ENCODE measurements at places on chromosomes 7 and 10. TPM values are rescaled to one million over a fixed set of nuclear protein-coding genes. Genes with fewer than 3 reads are reported as not detected.

GRCh38 chr10:113056030-113056429, 106.0 kb downstream of the TCF7L2 start:
- no peaks in the 10 kb centered on the region for H3K27me3 ChIP-seq
- peaks cover 97% of the 10 kb centered on the region for H3K4me1 ChIP-seq
- H3K27ac ChIP-seq: peak overlapping the region; percentile 81

GRCh38 chr10:72124381-72124780, 36.0 kb upstream of the SPOCK2 start:
- H3K4me1 ChIP-seq: no peaks in the 10 kb centered on the region
- no peak for DNase-seq
- no peaks in the 10 kb centered on the region for H3K27me3 ChIP-seq
- H3K36me3 ChIP-seq: peaks cover 17% of the 10 kb centered on the region
- H3K4me3 ChIP-seq: no peak overlapping the region
- H3K27ac ChIP-seq: no peak overlapping the region

Gene PLAU
- 16.1 TPM for total RNA-seq

- H3K27ac ChIP-seq: no peak overlapping the region
- no peak for DNase-seq
- no peaks in the 10 kb centered on the region for H3K27me3 ChIP-seq
- no peaks in the 10 kb centered on the region for H3K4me1 ChIP-seq
- H3K36me3 ChIP-seq: no peaks in the 10 kb centered on the region
Observed at GRCh38 chr7:21967598-21968003, 21.9 kb upstream of the CDCA7L start.

- H3K4me1 ChIP-seq: no peaks in the 10 kb centered on the region
- no peak overlapping the region for H3K27ac ChIP-seq
- no peaks in the 10 kb centered on the region for H3K27me3 ChIP-seq
- no peak for DNase-seq
Observed at GRCh38 chr10:98217801-98218200, 50.2 kb downstream of the LOXL4 start.

DNA sequence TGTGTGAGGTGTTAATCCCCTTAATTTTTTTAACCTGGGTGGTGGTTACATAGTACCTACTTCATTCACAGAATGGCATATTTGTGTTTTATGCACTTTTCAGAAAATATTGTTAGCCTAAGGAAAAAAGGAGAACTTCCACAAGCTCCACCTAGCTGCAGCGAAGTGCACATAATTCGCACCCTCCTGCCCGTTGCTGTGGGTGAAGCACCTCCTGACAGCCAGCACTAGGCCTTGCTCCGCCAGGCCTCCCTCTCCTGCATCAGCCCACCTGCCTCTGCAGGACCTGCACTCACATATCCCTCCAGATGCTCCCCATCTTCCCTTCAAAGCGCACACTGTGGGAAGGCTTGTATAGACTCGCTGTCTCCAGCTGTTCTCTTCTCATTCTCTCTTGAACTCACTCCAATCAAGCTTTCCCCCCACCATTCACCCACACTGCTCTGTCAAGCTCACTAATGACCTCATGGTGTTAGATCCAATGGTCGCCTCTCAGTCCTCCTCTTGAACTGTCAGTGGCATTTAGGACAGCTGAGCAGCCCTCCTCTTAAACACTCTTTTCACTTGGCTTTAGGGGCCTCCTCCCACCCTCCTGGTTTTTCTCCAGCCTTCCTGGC, 20.7 kb upstream of the GRID1 start:
- peaks cover 53% of the 10 kb centered on the region for H3K27me3 ChIP-seq
- peaks cover 12% of the 10 kb centered on the region for H3K4me1 ChIP-seq
- DNase-seq: no peak

DNA sequence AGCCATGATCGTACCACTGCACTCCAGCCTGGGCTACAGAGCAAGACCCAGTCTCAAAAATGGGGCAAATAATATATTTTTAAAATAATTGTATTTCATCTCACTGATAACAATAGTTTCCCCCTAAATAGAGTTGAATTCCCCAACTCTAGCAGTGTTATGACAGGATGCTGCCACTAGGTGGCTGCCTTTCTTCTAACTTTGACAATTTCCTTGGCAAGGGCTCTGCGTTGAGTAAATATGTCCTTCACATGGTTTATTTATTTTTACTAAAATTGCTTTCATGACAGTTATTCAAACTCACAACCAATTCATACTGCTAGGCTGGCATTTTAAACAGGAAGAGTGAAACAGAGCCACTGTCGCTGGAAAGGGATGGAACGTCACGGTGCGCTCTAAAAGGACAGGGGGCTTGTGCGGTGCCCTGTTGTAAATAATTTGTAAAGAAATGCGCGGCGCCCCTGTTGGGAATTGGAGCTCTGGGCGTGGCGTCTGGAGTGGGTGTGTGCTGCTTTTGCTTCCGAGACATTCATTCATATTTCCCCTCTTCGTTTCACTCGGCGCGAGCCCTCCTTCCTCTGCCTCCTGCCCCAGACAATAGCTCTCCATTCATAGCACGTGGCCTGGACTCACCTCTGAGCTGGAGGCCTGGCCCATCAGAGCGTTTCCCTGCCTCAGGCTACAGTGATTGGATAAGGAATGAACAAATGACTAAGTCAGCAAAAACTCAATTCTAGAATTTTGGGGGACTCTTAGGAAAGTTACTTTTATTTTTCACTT, 20.5 kb upstream of the PITRM1 start:
- peak; percentile 83 for DNase-seq
- peak overlapping the region; percentile 29 for H3K4me3 ChIP-seq
- peak overlapping the region; percentile 45 for H3K27ac ChIP-seq
- no peaks in the 10 kb centered on the region for H3K36me3 ChIP-seq
- H3K27me3 ChIP-seq: no peaks in the 10 kb centered on the region

Gene RET
- not detected for total RNA-seq

- H3K27me3 ChIP-seq: no peaks in the 10 kb centered on the region
- no peaks in the 10 kb centered on the region for H3K36me3 ChIP-seq
- H3K4me1 ChIP-seq: peaks cover 5% of the 10 kb centered on the region
- DNase-seq: peak; percentile 63
- H3K27ac ChIP-seq: no peak overlapping the region
Observed at GRCh38 chr7:88278881-88279280, 27.8 kb downstream of the STEAP4 start.

Gene BLNK
- 25.2 TPM for total RNA-seq

- no peak overlapping the region for H3K27ac ChIP-seq
- H3K27me3 ChIP-seq: no peaks in the 10 kb centered on the region
- no peak for DNase-seq
- no peaks in the 10 kb centered on the region for H3K36me3 ChIP-seq
- H3K4me1 ChIP-seq: no peaks in the 10 kb centered on the region
Observed at GRCh38 chr7:135704074-135704473, 23.9 kb downstream of the SLC13A4 start.

DNA sequence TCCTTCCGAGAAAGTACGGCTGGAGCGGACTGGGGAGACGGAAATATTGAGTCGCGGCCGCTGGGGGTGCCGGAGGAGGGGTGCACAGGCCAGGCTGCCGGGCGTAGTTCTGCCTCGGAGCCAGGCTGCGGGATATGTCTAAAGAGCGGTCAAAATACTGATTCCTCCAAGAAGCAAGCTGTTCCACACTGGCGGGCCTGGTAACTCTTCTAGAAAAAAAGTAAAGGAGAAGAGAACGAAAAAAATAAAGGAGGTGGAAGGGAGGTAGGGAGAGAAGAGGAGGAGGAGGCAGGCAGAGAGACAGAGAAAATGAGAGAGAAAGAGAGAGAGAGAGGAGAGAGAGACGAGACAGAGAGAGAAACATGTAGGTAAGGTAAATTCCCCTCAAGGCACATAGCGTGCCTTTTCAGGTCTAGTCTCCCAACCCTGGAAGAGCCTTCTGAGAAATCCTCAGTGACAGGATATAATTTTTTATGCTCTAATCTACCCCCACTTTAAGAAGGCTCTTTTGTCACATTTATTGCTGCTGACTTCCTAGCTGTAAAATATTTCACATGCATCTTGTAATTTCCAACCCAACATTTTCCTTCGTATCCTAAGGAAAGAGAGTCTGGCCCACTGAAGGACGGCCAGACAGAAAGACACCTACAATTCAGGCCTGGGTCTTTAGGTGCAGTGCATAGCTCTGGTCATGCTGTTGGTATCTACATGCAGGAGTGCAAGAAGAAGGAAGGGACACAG, 5.7 kb downstream of the DLX5 start:
- H3K4me1 ChIP-seq: peaks cover 36% of the 10 kb centered on the region
- no peak overlapping the region for H3K4me3 ChIP-seq
- DNase-seq: no peak
- no peak overlapping the region for H3K27ac ChIP-seq
- H3K36me3 ChIP-seq: no peaks in the 10 kb centered on the region

- H3K27ac ChIP-seq: no peak overlapping the region
- H3K4me3 ChIP-seq: peak overlapping the region; percentile 32
- no peak for DNase-seq
- H3K27me3 ChIP-seq: peaks cover 68% of the 10 kb centered on the region
- no peaks in the 10 kb centered on the region for H3K36me3 ChIP-seq
Observed at GRCh38 chr10:101226491-101227428, 2.5 kb downstream of the LBX1 start.

Gene GATA3
- total RNA-seq: 1.2 TPM

- no peak for DNase-seq
- no peaks in the 10 kb centered on the region for H3K36me3 ChIP-seq
- no peaks in the 10 kb centered on the region for H3K27me3 ChIP-seq
- H3K27ac ChIP-seq: no peak overlapping the region
- no peak overlapping the region for H3K4me3 ChIP-seq
- no peaks in the 10 kb centered on the region for H3K4me1 ChIP-seq
Observed at GRCh38 chr7:95238252-95238943, 85.9 kb downstream of the PON1 start.

- H3K36me3 ChIP-seq: no peaks in the 10 kb centered on the region
- peak; percentile 94 for DNase-seq
- no peaks in the 10 kb centered on the region for H3K27me3 ChIP-seq
- peak within 1 kb of the TSS; percentile 88 for H3K27ac ChIP-seq
Observed at GRCh38 chr7:105388356-105389087, at the start of gene SRPK2. TSS of gene SRPK2 (minus strand) at chr7:105388921.

DNA sequence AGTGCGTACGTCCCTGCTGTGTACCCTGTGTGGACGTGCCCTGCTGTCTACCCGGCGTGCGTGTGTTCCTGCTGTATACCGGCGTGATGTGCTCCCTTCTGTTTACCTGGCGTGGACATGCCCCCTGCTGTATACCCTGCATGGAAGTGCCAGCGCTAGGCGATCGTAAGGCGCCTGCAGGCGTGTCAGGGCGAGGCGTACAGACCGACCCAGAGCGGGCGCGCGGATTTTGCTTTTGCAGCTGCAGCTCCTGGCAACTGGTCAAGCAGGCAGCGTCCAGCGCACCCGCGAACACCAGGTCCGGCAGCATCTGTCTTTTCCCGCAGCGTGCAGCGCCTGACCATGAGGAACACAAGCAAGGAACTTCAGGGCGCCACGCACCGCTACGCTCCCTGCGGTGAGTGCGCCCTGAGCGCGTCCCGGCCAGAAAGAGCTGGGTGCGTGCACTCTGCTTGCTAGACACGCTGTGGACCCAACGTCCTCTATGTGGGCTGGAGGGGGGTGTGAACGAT, 680 bp downstream of the C7orf57 start:
- peaks cover 43% of the 10 kb centered on the region for H3K27me3 ChIP-seq
- H3K27ac ChIP-seq: no peak overlapping the region
- H3K36me3 ChIP-seq: no peaks in the 10 kb centered on the region
- peaks cover 9% of the 10 kb centered on the region for H3K4me1 ChIP-seq
- DNase-seq: no peak
- peak overlapping the region; percentile 60 for H3K4me3 ChIP-seq

Gene SPDYE8
- not detected for total RNA-seq

DNA sequence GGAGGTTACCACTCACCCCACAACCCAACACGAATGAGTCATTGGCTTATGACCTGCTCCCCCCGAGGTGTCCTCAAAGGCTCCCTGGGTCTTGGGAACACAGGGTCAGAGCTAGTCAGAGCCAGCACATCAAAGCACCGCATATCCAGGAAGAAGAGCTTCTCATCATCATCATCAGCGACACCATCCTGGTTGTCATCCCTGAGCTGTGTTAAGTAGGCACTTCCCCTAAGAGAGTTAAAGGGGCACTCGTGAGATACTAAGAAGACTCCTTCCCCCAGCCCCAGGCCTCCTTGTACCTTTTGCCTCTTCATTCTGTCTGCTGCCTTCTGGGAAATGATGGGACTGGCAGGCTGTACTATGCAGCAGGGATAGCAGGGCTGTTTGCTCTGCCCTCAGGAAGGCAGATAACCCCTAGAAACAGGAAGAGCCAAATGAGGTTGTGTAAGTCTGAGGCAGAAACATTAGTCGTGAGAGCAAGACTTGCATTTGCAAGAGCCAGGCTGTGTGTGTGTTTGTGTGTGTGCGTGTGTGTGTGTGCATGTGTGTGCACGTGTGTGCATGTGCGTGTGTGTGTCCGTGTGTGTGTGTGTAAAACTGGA, 11.1 kb upstream of the CPA1 start:
- H3K4me1 ChIP-seq: peaks cover 32% of the 10 kb centered on the region
- peak overlapping the region; percentile 28 for H3K27ac ChIP-seq
- no peak for DNase-seq

- DNase-seq: no peak
- no peaks in the 10 kb centered on the region for H3K36me3 ChIP-seq
- no peak overlapping the region for H3K4me3 ChIP-seq
- H3K4me1 ChIP-seq: no peaks in the 10 kb centered on the region
Observed at GRCh38 chr10:33950206-33950605, 615.7 kb upstream of the NRP1 start.

- no peak overlapping the region for H3K4me3 ChIP-seq
- DNase-seq: peak; percentile 25
- peaks cover 5% of the 10 kb centered on the region for H3K4me1 ChIP-seq
- no peak overlapping the region for H3K27ac ChIP-seq
Observed at GRCh38 chr7:123208793-123209192, 9.0 kb upstream of the SLC13A1 start.

GRCh38 chr10:80252296-80252887, 37.1 kb downstream of the MAT1A start:
- no peak for DNase-seq
- H3K36me3 ChIP-seq: no peaks in the 10 kb centered on the region
- no peak overlapping the region for H3K27ac ChIP-seq
- H3K27me3 ChIP-seq: no peaks in the 10 kb centered on the region

Gene CALHM1
- not detected for total RNA-seq

Measured in stomach (tissue), 19 donors.